Activated CD4-positive, alpha-beta memory T cell treated with anti-CD3 and anti-CD28 coated beads for 36 hours (primary cell): ENCODE measurements at places on chromosomes 6 and 20. TPM values are rescaled to one million over a fixed set of nuclear protein-coding genes. Genes with fewer than 3 reads are reported as not detected.
A peak's percentile ranks its signal among the peaks of the same experiment; 100 is the strongest.

The FLOT1 gene
- 231 TPM for total RNA-seq

DNA sequence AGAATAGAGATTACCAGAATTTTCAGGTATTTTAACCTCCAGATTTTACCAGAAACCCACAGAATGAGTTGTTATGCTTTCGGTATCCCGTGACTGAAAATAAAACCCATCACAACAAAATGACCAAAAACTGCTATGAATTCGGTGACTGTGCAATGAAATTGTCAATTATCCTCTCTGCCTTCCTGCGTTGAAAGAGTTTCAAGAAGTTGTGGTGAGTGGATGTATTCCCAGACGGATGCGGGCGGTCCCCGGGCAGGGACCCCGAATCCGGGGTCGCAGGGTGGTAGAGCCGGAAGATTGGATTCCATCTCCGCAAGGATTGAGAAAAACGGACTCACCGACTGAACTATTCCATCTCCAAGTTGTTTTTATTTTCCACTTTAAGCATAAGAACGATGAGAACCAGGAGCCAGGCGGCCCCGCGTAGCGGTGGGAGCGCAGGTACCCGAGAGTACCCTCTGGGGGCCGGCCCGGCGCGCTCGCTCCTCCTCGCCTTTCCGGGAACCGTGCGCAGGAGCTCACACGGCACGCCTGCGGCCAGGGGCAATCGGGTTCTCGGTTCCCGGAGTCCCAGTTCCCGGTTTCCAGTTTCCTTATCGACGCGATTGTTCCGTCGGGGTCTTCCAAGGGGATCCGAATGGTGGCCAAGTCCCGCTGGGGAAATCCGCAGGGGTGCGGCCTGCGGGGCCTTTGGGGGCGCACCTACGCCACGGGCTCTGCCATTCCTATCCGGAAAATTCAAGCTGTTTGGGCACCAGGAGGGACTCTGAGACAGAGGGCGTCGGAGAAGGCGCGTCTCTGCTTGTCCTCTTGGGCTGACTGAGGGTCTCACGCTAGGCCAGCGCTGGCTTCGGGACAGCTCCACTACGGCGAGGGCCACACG lies 104.9 kb upstream of the PRDM1 start:
- peak; percentile 60 for DNase-seq

GRCh38 chr6:83702077-83702476 lies 6.8 kb downstream of the SNAP91 start:
- no peak for DNase-seq

The GRM1 gene
- total RNA-seq, result not detected

The ASIP gene
- not detected for total RNA-seq

- DNase-seq, result no peak
These were observed 405.7 kb downstream of the KIF16B start for GRCh38 chr20:16167423-16168130.

GRCh38 chr6:84193114-84193708 lies 34.2 kb downstream of the CEP162 start:
- no peak for DNase-seq

The TRIM10 gene
- 0.36 TPM for total RNA-seq

DNA sequence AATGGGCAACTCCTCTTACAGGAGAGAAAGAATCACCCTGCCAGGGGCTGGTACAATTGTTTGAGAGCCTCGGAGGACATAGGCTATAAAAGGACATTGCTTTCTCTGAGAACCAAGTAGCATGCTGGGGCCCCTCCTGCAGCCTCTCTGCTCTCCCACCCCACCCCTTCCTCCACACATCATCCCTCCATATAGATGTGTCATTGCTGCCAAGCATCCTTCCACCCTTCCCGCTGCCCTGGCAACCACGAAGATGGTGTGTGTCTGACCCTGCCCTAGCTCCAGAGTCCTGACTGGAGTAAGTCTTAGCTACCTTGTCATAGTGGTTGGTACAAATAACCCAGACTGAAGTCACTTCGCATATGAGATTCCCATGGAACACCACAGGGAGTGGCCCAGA lies 129.7 kb downstream of the SNX5 start:
- DNase-seq, result no peak
